ENCODE measurements at places on chromosomes 16 and 17.
A peak's percentile ranks its signal among the peaks of the same experiment; 100 is the strongest.

DNA sequence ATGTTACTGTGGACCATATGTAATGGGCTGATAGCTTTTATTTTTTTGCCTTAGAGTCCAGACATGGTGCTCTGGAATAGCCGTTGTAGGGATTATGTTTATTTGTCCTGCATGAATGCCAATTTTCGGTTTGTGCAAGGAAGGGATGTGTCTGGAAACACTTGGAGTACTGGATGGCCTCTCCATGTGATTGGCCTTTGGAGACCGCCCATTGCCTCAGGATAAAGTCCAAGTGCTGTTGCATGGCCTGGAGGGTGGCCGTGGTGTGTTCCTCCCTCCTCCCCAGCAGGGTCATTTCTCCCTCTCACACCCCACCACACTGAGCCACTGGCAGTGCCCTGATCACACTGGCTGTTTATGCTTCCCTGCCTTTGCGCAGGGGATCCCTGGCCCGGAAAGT lies 93.9 kb downstream of the MSI2 start:
- DNase-seq: no peak

DNA sequence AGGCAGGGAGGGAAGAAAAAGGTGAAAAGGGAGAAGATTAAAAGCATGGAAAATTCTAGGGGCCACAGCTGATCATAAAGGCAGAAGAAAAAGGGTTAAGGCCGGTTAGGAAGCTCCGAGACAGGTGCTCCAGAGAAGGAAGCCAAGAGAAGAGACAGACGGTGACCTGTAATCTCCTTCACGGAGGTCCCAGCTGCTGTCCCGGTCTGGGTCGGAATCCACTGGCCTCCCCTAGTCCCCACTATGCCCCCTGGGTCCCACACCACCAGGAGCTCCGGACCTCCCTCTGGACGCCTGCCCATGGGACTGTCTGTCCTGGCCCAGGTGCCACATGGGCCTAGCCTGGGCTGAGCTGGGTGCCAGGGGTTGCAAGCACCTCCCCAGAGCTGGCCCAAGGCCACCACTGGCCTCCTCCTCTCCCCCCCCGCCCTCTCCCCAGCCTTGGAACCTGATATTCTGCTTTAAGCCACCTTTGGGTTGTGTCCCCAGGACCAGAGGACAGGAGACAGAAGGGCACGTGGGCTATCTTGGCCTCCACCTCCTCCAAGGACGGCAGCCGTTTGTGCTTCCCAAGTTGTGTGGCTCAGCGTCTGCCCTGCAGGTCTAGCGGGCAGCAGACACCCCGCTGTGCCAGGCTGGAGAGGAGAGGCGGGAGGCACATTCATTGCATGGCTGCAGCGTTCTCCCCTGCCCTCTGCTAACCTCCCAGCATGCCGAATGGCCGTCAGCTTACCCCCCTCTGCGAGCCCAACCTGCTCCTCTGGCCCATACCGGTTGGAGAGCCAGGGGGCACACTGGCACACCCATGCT lies 102.4 kb downstream of the ENGASE start:
- DNase-seq: no peak

DNA sequence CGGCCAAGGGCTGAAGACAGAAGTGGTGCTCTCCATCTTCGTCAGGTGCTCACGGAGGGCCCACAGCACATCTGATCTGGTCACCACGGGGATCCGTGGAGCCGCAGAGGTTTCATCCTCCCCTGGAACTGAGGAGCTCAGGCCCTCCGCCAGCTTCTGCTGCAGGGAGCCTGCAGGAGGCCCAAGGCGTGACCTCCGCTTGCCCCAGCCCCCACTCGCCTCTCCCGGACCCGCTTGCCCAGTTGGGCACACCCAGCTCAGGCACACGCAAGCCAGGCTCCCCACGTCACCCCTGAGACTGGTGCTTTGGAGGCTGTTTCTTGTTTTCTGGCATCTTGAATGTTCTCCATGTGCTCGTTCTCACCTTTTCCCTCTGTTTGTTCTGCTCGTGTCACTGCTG lies 39.4 kb upstream of the CHMP6 start:
- DNase-seq: no peak

DNA sequence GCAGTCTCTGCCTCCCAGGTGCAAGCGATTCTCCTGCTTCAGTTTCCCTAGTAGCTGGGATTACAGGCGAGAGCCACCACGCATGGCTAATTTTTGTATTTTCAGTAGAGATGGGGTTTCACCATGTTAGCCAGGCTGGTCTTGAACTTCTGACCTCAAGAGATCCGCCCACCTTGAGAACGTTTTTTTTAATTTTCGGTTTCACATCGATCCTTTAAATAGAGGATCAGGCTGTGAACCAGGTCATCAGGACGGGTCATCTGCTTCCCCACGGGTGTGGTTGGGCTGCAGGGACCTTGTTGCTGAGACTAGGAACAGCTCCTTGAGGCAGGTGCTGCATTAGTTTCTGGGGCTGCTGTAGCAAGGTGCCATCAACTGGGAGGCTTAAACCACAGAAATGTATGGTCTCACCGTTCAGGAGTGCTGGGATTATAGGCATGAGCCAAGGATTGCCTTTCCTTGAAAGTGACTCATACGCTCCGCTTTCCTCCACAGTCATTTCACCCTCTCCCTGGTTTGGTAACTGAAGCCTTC lies 7.9 kb upstream of the NAGPA start:
- DNase-seq: peak; percentile 43

- no peak for DNase-seq
Measured at GRCh38 chr17:42184713-42185620, at the start of gene HCRT. Gene HCRT, minus strand, starts transcription at chr17:42185452. Its CDS starts 87 bp downstream, at chr17:42185365.

- DNase-seq: no peak
Measured at GRCh38 chr17:67503184-67503583, 126.1 kb downstream of the PITPNC1 start.
